Adipose tissue (tissue), 3 donors: ENCODE measurements at places on chromosomes 7 and 10. TPM values are rescaled to one million over a fixed set of nuclear protein-coding genes. Genes with fewer than 3 reads are reported as not detected.

CABCOCO1 gene
- polyA plus RNA-seq, result 0.62 TPM

MALRD1 gene
- 0.06 TPM for polyA plus RNA-seq

ATP6V0A4 gene
- polyA plus RNA-seq, result not detected

RPA3 gene
- polyA plus RNA-seq, result 30.9 TPM

CALD1 gene
- 259 TPM for polyA plus RNA-seq

SNCG gene
- polyA plus RNA-seq, result 100 TPM

HOXA5 gene
- 29.6 TPM for polyA plus RNA-seq

WNT16 gene
- polyA plus RNA-seq, result not detected

CLDN12 gene
- 7.0 TPM for polyA plus RNA-seq

MBL2 gene
- polyA plus RNA-seq, result not detected

WDR86 gene
- 1.3 TPM for polyA plus RNA-seq

FRAT1 gene
- polyA plus RNA-seq, result 2.5 TPM

FGFR2 gene
- 0.67 TPM for polyA plus RNA-seq

CDHR1 gene
- 0.11 TPM for polyA plus RNA-seq

AUTS2 gene
- polyA plus RNA-seq, result 8.3 TPM

ADAM12 gene
- 1.5 TPM for polyA plus RNA-seq

EPHA1 gene
- not detected for polyA plus RNA-seq

NEUROD6 gene
- not detected for polyA plus RNA-seq

GLRX3 gene
- 37.2 TPM for polyA plus RNA-seq

OR2A2 gene
- not detected for polyA plus RNA-seq

SMC3 gene
- 16.4 TPM for polyA plus RNA-seq

ZNF467 gene
- polyA plus RNA-seq, result 16.9 TPM

PFKP gene
- 21.0 TPM for polyA plus RNA-seq

SPAM1 gene
- polyA plus RNA-seq, result not detected

DNA2 gene
- 0.93 TPM for polyA plus RNA-seq

ABCC2 gene
- 1.0 TPM for polyA plus RNA-seq

CLRN3 gene
- polyA plus RNA-seq, result not detected

PRKCQ gene
- 0.36 TPM for polyA plus RNA-seq

GBX1 gene
- polyA plus RNA-seq, result not detected

ZNF365 gene
- polyA plus RNA-seq, result 0.03 TPM

CLDN15 gene
- 22.9 TPM for polyA plus RNA-seq

CHRM2 gene
- polyA plus RNA-seq, result 0.07 TPM

TYW1 gene
- 9.6 TPM for polyA plus RNA-seq

STK31 gene
- polyA plus RNA-seq, result 0.13 TPM

POMZP3 gene
- polyA plus RNA-seq, result 10.3 TPM

FKBP6 gene
- 0.03 TPM for polyA plus RNA-seq

CLCN1 gene
- polyA plus RNA-seq, result not detected

C10orf53 gene
- polyA plus RNA-seq, result not detected

ANXA8L1 gene
- polyA plus RNA-seq, result 5.6 TPM

NODAL gene
- polyA plus RNA-seq, result 0.04 TPM
